NCI-H2171 (cell line): ENCODE measurements at places on chromosomes 6 and 20.
A peak's percentile ranks its signal among the peaks of the same experiment; 100 is the strongest.

GRCh38 chr20:38266426-38266825 is 5.9 kb upstream of the KIAA1755 start:
- no peak for DNase-seq

DNA sequence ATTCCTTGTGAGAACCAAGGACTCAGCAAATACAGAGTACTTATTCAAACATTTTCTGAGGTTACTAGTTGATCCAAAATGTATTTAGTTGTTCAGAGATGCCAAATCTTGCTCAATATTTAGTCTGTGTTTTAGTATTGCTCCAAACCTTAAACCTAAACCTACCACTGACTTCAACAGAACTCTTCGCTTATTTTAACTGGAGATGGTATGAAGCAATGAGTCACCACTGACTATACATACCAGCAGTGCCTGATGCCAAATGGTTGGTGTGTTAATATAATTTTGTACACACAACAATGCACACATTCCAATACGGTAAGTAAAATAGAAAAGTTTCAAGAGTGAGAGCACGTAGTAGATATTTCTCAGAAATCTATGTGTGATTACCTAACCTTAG is 1.9 kb upstream of the SPTLC3 start:
- DNase-seq = no peak

- peak; percentile 7 for DNase-seq
Observed at GRCh38 chr20:57514273-57514751, 10.6 kb downstream of the CTCFL start.

- DNase-seq = no peak
Observed at GRCh38 chr6:17494919-17495318, 101.5 kb downstream of the CAP2 start.

DNA sequence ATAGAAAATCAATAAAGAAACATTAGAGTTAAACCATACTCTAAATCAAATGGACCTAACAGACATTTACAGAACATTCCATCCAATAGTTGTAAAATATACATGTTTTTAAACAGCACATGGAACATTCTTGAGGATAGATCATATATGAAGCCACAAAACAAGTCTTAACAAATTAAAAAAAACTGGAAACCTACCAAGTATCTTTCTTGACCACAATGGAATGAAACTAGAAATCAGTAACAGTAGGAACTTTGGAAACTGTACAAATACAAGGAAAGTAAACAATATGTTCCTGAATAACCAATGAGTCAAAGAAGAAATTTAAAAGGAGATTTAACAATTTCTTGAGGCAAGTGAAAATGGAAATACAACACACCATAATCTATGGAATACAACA is 91.2 kb upstream of the GLP1R start:
- no peak for DNase-seq

DNA sequence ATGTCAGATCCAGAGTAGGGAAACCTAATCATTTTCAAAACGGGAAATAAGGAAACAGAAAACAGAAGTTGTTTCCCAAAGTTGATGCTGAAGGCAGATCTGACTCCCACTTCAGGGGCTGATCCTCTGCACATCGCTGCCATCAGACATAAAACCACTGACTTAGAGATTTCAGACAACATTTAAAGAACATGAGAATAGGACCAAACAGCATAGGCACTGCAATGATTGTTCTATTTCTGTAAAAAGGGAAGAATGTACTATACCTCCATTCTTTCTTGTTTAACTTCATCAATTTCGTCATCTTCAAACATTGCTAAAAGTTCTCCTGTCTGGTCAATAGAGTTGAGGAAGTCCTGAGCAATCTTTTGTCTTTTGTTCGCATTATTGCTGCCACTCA is 324.7 kb upstream of the RUNX2 start:
- DNase-seq = no peak

- peak; percentile 19 for DNase-seq
Observed at GRCh38 chr20:13684566-13685222, 46.0 kb upstream of the TASP1 start.

GRCh38 chr6:118668761-118669385 is 17.5 kb upstream of the CEP85L start:
- DNase-seq = peak; percentile 64

- no peak for DNase-seq
Observed at GRCh38 chr6:36118550-36119107, 11.7 kb upstream of the MAPK13 start.

DNA sequence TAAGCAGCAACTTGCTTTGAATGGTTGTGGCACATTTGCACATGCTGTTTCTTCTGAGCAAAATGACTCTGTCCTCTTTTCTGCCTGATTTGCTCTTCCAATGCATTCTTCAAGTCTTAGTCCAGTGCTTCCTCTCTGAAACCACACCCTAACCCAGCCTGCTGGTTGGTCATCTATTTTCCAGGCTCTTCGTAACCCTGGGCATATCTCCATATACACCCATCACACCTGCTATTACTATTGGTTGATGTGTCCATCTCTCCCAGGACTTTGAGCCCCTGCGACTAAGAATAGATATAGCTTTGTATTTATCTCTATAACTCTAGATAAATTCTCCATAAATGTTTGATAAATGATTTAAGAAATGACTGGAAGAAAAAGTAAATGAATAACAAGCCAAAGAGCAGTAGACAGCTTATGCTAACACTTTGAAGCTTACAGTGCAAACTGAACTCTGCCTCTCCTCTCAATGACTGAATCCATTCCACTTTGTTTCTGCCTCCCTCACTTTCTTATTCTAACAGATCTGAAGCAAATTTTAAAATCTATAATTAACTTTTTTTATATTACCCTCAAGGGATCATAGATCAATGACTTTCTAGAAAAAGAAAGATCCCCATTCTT is 59.7 kb upstream of the NT5E start:
- DNase-seq = no peak

GRCh38 chr20:1313236-1313964 is 15.5 kb downstream of the SDCBP2 start:
- DNase-seq = peak; percentile 81

DNA sequence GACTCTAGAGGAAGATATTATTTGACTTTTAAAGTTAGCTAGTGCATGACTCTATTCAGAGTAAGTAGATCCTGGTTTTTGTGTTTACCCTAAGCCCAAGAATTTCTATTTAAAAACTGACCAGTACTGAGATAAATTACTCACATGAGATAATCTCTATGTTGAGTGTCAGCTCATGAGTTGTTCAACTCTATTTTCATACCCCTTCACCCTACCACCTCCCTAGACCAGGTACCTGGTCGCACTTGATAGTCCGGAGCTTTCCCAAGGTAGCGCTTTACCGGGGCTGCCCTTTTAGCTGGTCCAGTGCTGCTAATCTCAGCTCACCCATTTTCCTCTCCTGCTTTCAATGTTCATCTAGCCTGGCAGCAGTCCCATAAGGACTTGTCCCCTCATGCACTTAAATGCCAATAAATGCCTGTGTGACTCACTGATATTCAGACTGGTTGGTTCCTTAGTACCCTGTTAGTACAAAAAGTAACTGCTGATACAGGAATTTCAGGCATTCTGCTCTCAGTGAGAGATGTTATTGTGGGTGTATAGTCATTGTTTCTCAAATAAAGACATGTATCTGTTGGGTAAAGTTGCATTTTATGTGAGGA is 503.9 kb downstream of the ADGRB3 start:
- no peak for DNase-seq

GRCh38 chr6:18425218-18425617 is 38.1 kb downstream of the RNF144B start:
- no peak for DNase-seq

GRCh38 chr6:32963866-32964265 is 4.5 kb upstream of the BRD2 start:
- DNase-seq = no peak

DNA sequence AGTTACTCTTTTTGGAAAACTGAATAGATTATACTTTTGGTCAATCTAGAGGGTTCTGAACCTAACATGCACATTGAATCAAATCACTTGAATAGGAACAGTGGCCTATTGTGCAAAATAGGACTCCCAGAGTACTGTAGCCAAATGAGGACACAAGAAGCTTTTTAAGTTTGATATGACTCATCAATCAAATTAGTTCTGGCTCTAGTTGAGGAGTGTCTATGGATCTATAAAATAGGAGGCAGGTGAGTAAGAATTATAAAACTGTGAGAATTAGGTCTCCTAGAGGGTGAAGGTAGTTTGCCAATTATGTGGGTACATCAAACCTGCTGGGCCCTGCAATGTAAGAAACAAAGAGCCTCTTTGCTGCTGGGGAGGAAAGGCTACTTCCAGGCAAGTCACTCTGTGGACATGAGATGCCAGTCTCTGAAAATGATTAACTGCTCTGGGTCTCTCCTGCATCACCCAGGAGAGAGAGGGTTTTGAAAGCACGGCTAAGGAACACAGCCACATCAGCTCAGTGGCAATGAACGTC is 112.3 kb downstream of the RCAN2 start:
- no peak for DNase-seq

DNA sequence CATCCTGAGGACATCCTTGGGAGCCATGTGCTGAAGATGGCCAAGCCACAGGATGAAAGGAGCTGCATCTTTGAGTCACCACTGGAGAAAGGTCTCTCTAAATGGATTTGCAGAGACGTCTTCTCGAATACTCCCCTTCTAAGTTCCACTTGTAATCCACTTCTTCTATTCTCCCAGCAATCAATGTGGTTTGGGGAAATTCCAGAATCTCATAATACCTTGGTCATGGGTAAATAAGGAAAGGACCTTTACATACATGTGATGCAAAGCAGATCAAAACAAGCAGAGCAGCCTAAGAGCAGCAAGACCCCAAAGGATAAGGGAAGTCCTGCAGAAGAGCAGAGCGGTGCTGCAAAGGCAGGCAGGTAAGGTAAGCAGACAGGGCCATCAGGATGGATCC is 35.3 kb downstream of the TRIM38 start:
- DNase-seq = no peak

GRCh38 chr6:157236040-157236725 is 87.1 kb downstream of the TMEM242 start:
- DNase-seq = no peak

DNA sequence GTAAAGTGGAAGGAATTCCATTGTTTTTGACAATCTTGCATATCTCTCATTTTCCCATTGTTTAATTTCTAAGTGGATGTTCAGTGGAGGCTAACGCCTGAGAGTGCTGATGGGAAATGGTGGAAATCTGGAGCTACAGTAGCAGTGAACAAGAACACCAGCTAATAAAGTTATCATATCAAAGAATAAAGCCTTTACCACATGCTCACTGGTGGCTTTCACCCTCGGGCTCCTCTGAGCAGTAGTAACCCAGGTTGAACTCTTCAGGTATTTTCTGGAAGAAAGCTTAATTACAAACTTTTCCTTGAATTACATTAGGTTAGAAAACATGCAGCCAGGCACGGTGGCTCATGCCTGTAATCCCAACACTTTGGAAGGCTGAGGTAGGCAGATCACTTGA is 10.4 kb upstream of the ACAT2 start:
- DNase-seq = no peak

- DNase-seq = no peak
Observed at GRCh38 chr6:112296694-112297093, 42.3 kb upstream of the LAMA4 start.
